ENCODE measurements at places on chromosomes 11 and 22.
A peak's percentile ranks its signal among the peaks of the same experiment; 100 is the strongest.

DNA sequence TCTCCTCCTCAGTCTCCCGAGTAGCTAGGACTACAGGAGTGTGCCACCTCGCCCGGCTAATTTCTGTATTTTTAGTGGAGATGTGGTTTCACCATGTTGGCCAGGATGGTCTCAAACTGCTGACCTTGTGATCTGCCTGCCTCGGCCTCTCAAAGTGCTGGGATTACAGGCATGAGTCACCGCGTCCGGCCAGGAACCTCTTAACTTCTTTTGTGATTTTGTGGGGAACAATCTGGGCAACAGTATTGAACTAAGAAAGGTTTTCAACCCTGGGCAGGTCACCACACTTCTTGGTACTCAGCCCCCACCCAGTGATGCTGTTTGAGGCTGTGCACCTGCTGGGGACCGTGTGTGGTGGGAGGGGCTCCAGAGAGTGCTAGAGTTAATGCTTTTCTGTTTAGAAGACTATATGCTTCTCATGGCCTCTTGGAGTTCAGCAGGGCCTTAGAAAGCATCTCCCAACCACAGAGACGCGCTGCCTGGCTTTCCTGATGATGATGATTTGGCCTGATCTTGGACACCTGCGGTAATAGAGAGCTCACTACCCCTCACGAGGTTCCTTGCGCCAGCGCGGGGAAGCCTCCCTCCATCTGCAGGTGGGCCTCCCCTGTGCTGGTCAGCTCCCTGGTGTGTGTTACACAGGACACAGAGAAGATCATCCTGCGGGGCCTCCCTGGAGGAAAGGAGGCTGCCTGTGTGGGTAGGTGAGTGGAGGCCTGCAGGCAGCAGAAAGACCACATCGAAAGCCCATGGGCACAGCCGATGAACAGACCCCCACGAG is 1.2 kb downstream of the DENND6B start:
- DNase-seq: no peak

DNA sequence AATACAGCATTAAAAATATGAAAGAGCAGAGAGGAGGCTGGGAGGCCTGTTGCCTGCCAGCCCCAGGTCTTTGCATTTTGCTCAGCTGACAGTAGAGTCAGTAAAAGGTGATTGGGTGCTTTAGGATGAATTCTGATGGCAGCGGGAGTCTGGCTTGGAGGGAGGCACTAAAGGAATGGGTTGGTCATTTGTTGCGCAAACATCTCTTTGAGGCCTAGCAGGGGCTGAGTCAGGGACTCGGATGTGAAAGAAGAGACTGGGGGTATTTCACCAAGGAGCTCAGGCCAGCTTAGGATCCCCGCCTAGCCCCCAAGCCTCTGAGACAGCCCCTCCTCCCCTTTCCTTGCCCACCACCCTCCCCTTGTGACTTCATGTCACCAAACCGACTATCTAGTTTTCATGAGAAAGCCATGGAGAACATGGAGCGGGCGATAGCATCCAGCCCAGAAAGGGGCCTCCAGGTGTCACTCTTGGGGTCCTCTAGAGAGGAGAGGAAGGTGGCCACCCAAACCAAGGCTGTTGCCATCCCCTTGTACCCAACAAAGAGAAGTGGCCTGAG is 9.7 kb downstream of the DGKZ start:
- no peak for DNase-seq

DNA sequence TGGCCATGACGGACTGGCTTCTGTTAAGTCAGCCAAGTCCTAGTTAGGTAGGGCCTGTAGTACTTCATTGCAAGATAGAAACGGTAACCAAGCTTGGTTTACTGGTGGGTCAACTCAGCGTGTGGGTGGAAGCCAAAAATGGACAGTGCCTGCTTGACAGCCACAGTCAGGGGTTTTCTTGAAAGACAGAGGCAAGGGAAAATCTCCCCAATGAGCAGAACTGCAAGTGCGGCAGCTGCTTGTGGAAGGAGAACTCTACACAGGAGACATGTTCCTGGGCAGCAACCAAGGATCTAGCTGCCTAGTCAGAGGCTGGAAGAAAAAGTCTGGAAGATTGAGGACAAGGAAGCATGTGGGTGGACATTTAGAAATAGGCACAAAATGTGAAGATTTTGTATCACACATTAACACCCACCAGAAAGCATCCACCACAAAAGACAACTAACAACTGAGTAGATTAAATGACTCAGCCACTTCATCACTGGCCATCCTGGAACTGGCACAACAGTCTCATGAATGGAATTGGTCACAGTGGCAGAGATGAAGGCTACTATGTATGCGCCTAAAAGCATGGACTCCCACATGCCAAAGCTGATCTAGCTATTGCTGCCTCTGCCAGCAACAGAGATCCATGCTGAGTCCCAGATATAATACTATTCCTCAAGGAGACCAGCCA is 40.9 kb upstream of the SCUBE2 start:
- DNase-seq: no peak

- no peak for DNase-seq
These were observed 2.6 kb downstream of the PACSIN2 start for GRCh38 chr22:43012390-43012789.

GRCh38 chr11:76335842-76336241 is 45.1 kb downstream of the THAP12 start:
- DNase-seq: no peak

- DNase-seq: no peak
These were observed 172.8 kb upstream of the NAV2 start for GRCh38 chr11:19539861-19540260.

GRCh38 chr22:18156878-18157713 is 7.1 kb downstream of the USP18 start:
- DNase-seq: peak; percentile 60

GRCh38 chr11:33064866-33065265 is 25.5 kb downstream of the TCP11L1 start:
- no peak for DNase-seq

DNA sequence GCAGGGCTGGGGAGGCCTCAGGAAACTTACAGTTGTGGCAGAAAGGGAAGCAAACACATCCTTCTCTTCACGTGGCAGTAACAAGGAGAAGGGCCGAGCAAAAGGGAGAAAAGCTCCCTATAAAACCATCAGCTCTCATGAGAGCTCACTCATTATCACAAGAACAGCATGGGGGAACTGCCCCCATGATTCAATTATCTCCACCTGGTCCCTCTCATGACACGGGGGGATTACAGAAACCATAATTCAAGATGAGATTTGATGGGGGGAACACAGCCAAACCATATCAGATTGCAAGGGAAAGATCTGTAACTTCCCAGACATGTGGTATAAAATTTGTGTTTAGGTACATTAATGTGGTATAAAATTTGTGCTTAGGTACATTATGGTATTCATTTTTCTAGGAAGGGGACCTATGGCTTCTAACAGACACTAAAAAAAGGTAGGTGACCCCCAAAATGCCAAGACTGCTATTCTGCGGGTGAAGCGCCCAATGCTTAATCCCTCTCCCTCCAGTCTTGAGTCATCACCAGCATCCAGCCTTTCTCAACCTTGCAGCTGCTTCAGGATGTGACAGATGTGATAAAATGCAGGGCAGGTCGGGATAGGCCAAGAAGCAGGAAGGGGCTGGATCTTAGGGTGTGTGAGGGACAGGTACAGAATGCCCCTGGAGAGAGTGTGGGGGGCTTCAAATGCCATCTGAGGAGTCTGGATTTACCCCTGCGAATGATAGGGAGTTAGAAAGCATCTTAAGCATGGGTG is 57.7 kb upstream of the AMPD3 start:
- DNase-seq: no peak

DNA sequence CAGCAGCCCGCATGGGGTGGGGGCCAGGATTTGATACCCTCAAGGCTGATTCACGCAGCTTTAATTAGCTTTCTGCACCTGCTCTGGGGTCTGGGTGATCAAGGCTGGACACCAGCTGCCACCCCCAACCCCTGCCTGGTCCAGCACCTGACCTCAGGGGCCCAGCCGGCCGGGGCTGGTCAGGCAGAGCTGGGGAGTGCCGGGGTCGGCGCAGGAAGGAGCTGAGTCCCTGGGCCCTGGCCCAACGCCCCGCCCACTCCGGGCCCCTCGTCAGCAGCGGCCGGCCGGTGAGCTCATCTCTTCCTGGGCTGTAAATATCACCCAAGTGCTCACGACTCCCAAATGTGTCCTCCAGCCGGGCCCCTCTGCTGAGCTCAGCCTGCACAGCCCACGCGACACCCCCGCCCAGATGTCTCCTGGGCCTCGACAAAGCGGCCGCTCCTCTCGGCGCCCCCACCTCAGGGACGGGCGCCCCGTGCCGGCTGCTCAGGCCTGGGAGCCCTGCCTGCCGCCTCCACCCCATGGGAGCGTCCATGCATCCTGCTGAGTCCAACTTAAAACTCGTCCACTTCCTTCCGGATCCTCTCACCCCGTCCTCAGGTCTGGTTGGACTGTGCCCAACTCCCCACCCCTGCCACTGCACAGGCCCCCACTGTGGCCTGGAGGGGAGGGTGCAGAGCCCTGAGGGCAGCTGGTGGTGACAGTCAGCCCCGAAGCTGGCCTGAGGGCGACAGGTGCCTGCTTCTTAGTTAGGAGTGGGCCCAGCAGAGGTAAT is 29.0 kb downstream of the RTN4R start:
- no peak for DNase-seq

DNA sequence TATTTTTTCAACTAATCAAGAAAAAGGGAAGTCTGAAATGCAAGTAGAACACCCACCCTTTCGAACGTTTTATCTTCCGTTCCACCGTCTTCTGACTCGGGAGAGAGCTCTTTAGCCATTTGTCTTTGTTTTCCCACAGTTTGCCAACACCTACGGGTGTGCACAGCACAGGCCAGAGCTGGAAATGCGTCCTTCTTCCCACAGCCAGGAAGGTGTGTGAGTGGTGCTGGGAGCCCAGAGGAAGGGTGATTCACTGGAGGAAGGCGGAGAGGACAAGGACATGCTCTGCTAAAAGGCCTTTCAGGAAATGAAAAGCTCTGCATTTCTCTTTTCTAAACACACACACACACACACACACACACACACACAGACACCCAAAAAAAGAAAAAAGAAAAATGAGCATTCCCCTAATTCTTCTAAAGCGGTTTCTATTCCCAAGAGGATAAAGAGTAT is 18.5 kb downstream of the ENDOD1 start:
- DNase-seq: no peak

Measured in DND-41 (cell line).